ENCODE measurements at places on chromosomes 5 and 9.

DNA sequence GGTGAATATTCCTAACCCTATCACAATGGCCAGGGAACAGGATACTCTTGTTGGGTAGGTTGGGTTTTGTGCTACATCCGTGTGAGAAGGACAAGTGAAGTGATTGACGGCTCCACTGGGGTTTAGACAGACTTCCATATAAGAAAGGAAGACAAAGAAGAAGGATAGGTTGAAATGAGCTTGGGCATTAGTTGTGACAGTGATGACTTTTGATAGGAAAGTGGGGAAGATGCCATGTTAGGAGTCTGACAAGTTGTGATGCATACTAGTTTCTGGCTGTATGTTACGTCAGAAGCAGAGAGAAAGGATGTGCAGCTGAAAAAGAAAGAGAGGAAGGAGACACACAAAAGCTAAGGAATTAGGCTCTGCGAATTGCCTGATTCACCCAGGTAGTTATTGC, 138.0 kb downstream of the STARD4 start:
- DNase-seq = no peak

DNA sequence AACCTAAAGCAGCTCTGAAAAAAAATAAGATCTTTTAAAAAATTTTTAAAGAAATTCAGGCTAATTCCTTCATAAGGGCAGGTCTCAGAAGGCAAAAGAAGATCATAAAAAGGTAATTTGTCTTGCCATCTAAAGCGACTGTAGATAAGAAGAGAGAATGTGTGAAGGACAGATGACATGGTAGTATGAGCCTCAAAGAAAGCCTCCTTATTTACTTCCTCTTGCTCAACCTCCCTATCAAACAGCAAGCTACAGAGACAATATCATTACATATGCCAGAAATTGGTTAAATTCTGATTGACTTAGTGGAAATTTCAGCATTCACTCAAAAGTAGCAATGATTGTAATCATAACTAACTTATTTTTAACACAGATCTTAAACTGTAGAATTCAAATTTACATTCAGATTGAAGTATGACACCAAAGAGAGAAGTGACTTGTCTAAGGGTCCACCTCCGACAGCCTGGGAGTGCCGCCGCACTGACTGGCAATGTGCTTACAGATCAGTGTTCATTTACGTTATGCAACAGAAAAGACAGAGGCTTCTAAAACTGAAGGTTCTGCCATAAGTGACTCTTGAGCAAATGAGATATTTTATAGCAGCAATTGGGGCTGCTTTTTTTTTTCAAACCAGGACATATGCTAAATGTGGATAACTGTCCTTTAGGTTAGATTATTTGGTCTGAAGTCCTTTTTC, 132.0 kb downstream of the CEMIP2 start:
- DNase-seq = no peak

- DNase-seq = no peak
Observed at GRCh38 chr9:112640311-112640710, 77.6 kb downstream of the INIP start.

GRCh38 chr9:92917176-92917800, 30.0 kb upstream of the FGD3 start:
- no peak for DNase-seq

- DNase-seq = no peak
Observed at GRCh38 chr9:17137566-17137965, 2.7 kb downstream of the CNTLN start.

DNA sequence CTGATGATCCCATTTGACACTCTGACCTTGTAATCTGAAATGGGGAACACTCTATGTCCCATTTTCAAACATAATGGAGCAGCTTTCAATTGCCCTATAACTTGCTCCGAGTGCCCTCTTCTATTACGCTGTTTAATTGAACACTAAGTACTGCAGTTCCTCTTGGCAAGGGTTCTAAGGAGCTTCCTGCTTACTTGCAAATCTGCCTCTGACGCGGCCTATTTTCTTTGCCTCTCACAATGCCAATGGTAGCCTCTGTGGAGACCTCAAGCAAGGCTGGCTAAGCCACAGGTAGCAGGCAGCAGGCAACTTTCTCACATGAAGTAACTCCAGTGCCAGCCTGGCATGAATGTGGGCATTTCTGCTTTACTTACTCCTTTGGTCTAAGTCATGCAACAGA, 443.4 kb upstream of the TRPC7 start:
- no peak for DNase-seq

DNA sequence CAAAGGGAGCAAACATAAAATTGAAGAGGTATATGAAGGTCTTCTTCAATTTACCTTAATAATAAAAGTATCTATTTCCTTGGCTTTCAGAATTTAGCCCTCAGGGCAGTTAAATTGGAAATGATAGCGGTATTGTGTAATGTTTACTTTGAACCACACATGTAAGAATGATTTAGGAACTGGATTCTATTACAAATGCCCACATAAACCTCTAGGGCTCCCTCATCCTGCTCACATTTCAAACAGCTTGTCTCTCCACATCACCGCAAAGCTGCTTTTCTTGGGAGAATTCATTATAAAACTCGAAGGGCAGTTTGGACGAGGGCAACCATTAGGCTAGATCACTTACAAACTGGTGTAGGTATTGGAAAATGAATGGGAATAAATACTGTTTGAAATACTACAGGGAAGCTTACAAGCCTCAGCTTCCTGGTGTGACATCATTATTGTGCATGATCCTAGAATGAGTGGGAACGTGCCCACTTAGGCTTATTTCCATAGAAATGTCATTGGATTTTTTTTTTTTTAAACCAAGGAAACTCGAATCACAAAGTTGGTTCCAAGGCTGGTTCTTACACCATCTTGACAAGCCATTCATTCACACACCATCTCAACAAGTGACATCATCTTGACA, 47.3 kb downstream of the MTRR start:
- no peak for DNase-seq

DNA sequence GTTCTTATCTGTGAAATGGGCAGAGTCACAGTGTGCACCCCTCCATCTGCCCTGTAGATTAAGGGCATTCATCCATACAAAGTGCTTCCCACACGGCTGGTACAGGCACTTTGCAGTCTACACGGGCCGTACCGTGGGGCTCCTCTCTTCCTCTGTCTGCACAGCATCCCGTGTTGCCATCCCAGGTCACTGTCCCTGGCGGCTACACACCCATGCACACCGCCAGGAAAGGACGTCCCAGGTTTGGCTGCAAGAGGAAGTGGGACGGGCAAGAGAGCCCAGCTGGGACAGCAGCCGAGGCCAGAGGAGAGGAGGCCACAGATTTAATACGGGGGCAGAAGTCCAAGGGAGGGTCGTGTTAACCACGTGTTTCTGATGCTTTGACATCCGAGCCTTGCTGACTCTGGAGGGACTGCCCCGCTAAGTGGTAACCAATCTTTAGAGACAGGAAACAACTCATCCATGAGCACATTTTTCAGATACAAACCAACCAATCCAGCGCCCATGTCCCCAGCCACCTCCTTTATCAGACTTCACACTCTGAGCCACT, 120.0 kb downstream of the ZNF354C start:
- DNase-seq = no peak

DNA sequence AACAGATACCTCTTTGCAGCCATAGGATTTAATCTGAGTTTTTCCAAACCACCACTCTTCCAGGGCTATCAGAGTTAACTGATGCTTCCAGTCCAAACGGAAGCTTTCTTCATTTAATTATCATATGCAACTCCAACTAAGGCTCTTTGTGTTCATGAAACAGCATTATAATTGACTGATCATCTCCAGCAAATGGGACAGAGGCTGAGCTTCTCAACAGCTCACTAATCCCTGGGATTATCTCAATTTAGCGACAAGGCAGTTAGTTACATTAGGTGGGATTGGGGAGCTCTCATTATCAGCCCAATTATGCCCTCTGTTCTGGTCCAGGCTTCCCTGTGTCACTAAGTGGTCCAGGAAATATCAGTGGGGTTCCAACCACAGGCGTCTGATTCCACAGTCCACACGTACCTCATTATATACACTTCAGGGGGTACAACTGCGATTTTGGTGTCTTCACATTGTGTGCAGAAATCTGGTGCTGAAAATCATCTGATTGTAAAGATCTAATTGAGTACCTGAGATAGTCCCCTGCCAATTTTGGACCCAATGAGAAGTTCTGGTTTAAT, 313.5 kb upstream of the PANK3 start:
- DNase-seq = no peak

DNA sequence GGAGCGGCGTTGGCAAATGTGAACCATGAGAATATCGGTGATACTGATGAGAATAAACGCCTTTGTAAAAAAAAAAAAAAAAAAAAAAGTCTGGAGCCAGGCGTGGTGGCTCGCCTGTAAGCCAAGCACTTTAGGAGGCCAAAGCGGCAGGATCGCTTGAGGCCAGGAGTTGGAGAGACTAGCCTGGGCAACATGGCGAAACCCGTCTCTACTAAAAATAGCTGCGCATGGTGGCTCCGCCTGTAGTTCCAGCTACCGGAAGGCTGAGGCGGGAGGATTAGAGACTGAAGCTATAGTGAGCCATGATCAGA, 425 bp upstream of the NFX1 start:
- DNase-seq = no peak

DNA sequence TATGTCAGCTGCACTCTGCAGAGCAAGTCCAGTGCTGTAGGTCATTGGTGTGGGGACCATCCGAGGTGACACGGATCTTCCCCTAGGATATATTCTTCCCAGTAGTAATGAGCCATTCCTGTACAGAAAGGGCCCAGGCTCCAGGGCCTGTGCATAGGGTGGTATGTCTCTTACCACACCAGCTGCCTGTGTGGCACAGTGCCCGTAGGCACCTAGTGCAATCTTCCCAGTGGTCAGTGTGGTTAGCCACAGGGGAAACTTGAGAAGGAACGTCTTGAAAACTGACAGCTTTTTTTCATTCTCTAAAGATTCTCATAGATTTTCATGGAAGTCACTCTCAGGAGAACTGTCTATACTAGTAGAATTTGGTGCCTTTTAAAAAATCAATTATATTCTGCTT, 39.8 kb downstream of the CYSTM1 start:
- DNase-seq = no peak

DNA sequence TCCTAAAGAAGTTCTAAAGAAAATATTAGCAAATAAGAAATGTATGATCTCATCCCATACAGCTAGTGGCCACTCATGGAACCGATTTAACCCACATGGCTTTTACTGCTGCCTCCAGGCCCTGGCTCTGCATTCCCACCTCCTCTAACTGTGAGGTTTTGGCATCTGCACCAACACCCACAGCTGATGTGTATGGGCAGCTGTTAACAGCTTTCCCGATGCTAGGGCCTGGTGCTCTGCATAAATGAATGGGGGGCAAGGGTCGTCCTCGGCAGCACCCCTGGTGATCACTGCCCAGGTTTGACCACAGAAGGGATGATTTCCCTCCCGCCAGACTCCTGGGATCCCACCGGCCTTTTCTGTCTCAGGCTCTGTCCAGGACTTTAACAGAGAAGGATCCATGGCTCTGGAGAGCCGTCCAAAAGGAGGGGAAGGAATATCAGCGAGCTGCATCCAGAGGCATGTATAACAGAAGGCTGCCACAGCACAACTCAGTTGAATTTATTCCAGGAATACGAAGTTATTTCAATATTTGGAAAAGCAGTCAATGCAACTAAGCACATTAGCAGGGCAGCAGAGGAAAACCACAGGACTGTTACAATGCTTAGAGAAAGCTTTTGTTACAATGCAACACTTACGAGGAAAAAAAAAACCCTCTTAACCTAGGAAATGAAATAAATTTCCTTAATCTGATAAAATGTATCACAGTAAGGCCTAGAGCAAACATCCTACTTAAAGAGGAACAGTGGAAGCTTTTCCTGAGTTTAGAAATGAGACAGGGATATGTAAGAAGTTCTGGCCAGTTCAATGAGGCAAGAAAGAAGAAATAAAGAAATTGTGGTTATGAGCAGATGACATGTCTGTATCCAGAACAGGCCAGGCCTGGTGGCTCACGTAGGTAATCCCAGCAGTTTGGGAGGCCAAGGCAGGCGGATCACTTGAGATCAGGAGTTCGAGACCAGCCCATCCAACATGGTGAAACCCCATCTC, 63.1 kb downstream of the NACC2 start:
- DNase-seq = no peak

- DNase-seq = no peak
Observed at GRCh38 chr9:113566016-113566711, 102.6 kb downstream of the RGS3 start.

DNA sequence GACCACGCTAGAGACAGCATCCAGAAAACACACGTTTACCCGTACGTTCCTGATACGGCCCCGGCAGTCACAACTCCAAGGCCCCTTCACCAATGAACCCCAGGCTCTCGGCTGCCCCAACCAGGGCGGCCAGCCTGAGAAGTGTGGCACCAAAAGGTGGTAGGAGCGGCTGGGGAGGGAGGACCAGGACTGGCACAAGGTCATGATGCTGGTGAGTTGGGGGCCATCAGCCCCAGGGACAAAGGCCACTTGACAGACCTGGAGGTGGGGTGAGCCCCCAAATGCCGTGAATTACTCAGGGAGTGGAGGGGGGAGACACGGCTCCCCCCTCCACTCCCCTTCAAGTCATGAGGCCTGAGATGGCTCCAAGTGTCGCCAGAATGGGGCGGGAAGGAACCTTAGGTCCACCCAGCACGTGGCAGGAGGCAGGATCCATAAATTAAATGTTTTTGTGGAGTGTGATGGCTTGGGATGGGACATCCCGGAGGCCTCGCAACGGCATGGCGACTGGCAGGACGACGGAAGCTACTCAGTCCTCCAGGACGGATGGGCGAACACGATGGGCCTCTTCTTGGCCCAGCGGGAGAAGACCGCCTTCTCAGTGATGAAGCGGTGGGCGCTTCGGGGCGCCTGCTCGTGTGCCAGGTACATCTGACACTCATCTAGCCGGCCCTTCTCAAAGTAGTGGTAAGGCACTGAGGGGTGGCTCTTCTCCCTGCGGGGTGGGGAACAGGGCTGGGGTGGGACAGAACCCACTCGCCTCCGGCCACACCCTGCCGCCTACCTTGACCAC, 8.7 kb upstream of the ST6GALNAC6 start:
- DNase-seq = no peak

DNA sequence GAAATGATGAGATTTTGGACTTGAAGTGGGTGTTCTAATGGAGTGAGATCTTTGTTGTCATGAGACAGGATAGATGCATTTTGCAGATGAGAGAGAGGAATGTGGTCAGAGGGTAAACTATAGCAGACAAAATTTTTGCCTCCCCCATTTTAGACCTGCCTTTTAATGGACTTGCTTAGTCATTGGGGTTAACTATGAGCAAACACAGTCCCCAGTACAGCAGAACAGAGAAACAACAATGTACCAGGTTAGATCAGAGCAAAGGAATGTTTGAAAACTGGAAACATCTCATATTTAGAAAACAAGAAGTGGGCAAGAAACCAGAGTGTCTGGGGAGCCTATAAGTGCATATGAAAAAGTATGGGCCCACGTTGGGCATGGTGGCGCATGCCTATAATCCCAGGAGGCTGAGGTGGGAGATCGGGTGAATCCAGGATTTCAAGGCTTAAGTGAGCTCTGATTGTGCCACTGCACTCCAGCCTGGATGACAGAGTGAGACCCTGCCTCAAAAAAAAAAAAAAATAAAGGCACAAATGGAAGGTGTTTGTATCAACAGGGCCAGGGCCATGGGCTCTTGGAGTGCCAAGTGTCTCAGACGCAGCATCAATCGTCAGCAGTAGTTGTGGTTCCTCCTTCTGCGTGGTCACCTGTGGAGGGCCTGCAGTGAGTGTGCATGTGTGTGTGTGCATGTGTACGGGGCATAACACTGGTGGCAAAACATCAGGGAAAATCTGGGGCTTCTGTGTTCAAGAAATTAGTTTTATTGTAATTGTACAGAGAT, 214.4 kb upstream of the S1PR3 start:
- no peak for DNase-seq

All from CD4-positive, alpha-beta T cell treated with Interleukin-6 at 100 ng/mL for 8 hours (primary cell).